ENCODE measurements at places on chromosomes 16 and 17. TPM values are rescaled to one million over a fixed set of nuclear protein-coding genes. Genes with fewer than 3 reads are reported as not detected.

DNA sequence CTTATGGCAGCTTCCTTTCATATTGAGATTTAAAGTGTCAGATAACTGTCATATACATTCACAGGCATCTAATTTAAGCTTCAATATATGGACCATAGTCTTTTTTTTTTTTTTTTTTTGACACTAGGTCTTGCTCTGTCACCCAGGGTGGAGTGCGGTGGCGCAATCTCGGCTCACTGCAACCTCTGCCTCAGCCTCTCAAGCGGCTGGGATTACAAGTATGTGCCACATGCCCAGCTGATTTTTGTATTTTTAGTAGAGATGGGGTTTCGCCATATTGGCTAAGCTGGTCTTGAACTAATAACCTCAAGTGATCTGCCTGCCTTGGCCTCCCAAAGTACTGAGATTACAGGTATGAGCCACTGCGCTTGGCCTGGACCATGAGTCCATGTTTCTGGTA is 13.6 kb downstream of the CEP95 start:
- no peak for DNase-seq

DNA sequence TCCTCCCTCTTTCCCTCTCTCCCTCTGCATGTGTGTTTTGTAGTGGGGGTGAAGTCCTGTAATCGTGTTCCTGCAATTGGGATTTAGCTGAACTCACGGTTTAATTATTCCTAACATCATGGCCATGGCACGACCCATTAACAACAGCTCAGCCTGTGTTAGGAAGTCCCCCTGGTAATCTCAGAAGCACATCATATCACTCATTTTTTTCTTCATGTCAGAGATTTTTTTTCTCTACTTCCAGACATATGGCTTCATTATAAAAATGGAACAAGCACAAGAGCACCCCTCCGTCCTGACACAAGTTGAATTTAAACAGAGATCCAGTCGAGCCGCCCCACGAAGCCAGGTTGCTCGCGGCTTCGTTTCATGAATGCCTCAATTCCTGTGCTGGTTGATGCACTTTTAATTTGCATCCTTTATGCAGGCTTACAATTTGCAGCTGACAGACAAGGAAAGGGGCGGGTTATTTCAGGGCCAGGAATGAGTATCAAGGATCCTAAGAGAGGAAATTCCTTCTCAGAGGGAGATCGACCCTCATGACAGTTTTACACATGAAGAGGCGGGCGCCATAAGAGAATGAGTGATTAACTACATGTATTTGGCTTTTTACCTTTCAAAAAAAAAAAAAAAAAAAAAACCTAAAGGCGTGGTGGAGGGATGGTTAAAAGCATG is 192.9 kb downstream of the MAF start:
- no peak for DNase-seq

- DNase-seq: no peak
These were observed 6.6 kb downstream of the ZDHHC7 start for GRCh38 chr16:85004587-85005205.

GRCh38 chr16:31466381-31466841 is 5.5 kb upstream of the TGFB1I1 start:
- no peak for DNase-seq

- DNase-seq: no peak
These were observed 5.0 kb upstream of the ZNF750 start for GRCh38 chr17:82844796-82845162.

GRCh38 chr16:89431158-89431584 is 59.2 kb downstream of the ANKRD11 start:
- DNase-seq: no peak

GRCh38 chr16:85583491-85584181 is 29.5 kb upstream of the GSE1 start:
- no peak for DNase-seq

DNA sequence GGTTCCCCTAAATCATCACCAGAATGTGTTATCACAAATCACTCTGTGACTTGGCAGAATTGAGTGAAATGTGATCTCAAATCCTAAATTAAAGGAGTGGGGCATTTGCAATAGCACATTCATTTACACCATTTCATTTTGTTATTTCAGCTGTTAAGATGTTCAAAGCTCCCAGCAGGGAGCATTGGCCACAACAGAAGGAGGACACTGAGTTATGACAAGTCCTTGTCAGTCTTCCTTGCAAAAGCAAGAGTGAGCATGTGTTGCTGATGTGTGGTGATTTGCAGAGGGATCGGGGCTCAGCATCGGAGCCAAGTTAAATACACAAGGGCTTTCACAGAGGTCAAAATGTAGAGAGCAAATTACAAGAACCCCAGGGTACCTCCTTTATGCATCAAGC is 372.2 kb upstream of the CDH5 start:
- no peak for DNase-seq

DNA sequence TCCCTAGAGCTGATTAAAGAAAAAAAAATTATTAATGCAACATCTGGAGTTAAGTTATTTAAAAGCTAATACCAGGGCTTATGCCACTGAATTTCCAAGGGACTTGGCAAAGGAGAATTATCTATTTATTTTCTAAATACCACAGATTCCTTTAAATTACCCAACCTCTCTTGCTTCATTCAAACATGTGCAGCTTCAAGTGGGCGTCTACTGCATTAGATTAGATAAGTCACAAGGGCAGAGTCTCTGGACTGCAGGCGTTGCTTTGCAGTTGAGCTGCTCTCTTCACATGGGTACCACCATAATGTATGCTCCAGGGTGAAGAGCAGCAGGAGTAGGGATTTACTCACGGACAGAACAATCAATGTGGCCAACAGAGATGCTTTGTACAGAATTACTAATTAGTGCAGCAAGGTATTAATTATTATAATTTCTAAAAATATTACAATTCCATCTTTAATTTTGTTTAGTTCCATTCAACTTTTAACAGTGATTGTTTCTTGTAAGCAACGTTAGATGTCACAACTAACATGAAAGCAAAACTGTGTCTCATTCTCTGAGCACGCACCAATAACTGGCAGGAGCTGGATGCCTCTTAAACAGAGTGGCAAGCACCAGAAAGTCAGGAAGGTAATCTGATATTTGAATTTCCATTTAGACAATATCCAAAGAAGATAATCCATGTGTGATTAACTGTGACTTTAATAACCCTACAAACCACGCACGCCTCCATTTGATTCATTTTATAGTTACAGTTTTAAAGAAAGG is 214.2 kb downstream of the STX8 start:
- DNase-seq: no peak

Gene SULT1A2
- total RNA-seq: 16.1 TPM

GRCh38 chr16:28883221-28883996 is 5.1 kb downstream of the ATP2A1 start:
- DNase-seq: no peak

Gene SPNS2
- total RNA-seq: not detected

DNA sequence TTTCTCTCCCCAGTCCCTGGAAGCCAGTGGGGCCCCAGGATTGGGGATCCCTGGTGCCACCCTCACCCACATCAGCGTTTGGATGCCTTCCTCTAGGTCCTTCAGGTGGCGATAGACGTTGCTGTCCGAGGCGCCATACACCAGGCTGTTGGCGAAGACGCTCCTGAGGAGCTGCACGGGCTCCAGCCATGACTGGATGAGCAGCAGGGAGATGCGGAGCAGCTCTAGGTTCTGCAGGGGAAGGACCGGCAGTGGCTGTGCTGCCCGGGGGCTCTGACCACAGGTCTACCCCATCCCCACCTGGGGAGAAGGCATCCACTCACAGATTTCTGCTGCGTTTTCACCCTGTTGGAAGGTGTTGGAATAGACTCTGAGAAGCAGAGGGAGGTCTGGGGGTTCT is 1.0 kb downstream of the GH2 start:
- no peak for DNase-seq

Gene GAS2L2
- 0.07 TPM for total RNA-seq

Gene SLC16A5
- total RNA-seq: not detected

Gene CRHR1
- not detected for total RNA-seq

Gene STX8
- total RNA-seq: 40.0 TPM

DNA sequence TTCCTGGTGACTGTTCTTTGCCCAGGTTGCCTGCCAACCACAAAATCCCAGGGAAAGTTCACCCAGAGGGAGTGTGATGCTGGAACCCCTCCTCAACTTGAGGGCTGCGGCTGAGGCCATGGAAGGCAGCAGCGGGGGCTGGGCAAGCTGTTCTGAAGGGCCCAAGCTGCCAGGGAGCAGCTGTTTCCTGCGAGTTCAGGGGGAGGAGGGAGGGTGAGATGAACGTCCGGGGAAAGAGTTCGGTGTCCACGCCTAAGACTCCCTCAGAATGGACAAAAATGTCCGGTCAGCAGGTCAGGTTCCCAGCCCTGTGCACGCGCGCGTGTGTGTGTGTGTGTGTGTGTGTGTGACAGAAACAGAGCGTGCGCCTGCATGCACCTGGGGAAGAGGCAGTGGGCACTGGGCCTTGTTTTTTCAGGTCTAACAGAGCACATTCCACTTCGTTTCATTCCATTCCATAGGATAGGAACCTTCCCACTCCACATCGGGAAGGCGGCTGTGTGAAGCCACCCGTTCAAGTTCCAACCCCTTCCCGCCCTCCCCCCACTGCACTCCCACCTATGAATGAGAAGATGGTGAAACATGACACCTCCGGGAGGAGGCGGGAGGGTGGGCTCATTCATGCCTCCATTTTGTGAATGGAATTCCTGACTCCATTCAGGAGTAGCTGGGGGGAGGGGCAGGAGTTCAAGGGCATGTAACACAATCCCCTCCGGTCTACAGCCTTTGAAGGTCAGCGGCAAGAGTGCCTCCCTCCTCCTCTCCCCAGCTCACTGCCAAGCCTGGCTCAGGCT is 15.7 kb downstream of the ETV4 start:
- DNase-seq: no peak

Gene NPIPB5
- total RNA-seq: 109 TPM

DNA sequence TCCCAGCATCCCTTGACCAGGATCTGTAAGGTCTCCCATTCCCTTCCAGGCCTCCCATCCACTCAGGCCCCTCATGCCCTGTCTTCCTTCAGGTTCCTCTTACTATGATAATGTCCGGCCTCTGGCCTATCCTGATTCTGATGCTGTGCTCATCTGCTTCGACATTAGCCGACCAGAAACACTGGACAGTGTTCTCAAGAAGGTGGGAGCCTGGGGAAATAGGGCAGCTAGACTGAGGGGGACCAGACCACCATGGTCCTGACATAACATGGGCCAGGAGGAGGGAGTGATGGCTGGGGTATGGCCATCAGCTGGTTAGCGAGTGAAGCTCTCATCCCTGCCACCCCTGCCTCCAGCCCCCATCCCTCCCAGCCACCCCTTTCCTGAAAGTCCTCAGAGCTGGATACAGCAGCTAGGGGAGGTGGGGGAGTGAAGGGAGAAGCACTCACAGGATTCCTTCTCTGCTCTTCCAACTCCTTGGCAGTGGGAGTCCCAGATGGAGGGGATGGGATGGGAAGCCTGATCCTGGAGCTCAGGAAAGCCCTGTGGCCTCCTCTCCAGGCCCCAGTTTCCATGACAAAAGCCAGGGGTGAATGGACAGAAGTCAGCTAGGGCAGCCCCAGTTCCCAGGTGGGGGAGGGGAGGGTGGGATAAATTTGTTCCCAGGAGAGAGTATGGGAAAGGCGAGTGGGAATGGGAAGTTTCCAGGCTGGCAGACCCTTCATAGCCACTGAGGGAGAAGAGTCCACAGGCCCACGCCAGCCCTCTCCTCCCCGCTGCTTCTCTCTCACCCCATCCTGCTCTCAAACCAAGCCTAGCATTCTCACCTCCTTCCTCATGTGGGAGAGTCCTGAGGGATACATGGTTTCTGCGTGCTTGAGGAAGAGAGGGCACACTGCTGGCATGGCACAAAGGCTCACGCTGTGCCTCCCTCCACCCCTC is 2.3 kb downstream of the RND2 start:
- DNase-seq: no peak

DNA sequence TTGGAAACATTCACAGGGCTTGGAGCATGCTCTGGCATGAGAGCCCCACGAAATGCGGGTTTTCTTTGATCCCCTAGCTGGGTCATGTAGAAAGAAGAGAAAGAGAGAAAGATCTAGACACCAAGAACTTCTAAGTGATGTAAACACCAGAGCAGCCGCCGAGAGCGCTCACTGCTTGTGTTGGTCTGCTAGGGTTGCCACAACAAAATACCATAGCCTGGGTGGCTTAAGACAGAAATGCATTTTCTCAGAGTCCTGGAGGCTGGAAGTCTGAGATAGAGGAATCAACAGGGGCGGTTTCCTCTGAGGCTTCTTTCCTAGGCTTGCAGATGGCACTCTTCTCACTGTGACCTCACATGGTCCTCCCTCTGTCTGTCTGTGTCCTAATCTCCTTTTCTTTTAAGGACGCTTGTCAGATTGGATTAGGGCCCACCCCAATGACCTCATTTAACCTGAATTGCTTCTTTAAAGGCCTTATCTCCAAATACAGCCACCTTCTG is 139.5 kb downstream of the CYLD start:
- DNase-seq: no peak

DNA sequence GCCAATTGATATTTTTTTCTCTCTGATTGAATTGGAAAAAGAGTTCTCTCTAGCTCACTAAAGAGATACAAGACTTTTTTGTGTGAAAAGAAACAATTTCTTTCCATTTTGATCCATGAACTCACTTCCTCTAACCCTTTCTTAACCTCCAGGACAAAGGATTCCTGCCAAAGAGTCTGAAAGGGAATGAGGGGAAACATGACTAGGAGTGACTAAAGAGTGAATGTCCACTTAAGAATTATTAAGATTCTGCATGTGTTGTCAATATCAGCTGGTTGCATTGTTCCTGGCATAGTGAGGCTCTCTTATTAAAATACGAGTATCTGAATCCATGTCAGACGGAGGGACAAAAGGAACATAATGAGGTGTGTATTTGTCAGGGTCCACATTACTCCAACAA is 344.7 kb downstream of the GRIN2A start:
- DNase-seq: no peak

Gene CD300H
- not detected for total RNA-seq

- no peak for DNase-seq
These were observed 275.6 kb upstream of the C16orf82 start for GRCh38 chr16:26791169-26791568.

- DNase-seq: no peak
These were observed 178.6 kb upstream of the TNRC6C start for GRCh38 chr17:77779711-77780539.

DNA sequence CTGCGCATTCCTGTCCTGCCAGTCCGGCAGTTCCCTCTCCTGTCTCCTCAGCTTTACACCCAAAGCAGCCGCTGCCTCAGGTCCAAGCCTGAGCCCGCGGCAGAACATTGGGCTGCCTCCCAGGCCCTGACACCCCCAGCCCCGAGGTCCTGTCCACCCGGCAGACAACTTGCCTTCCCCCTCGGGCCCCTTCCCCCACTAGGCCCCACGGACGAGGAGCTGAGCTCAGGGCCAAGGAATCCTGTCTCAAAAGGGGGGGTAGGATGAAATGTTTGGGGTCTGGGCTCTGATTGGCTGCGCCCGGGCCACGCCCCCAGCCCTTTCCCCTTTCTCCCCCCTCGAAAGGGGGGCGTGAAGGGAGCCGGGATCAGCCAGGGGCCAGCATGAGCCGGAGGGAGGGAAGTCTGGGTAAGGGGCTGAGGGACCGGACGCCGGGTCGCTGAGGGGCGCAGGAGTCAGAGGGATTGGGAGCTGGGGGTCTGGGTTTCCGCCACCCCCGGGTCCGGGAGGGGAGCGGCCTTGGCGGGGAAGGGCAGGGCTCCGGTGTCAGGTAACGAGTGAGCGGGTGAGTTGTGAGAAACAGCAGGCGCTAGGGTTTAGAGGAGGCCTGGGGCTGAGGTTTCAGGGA is at the start of gene CTF1:
Gene CTF1, plus strand, starts transcription at position 354 of the 628 bp plus-strand sequence. Its CDS starts 30 bp downstream, at position 384.
- DNase-seq: peak; percentile 85

Data from Karpas-422 (cell line).